ENCODE measurements at places on chromosomes 2 and 18. TPM values are rescaled to one million over a fixed set of nuclear protein-coding genes. Genes with fewer than 3 reads are reported as not detected.

DNA sequence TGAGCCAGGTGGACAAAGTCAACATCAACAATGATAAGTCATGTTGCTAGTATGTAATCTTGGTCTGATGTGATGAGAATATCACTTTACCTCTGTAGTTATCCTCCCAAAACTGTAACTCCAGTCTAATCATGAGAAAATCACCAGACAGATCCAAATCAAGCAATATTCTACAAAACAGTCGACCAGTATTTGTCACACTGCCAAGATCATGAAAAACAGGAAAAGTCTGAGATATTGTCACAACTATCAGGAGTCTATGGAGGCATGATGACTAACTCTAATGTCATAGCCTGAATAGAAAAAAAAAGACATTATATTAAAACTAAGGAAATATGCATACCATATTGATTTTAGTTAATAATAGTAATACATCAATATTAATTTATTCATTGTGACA is 1883.3 kb upstream of the CELF4 start:
- DNase-seq = no peak

DNA sequence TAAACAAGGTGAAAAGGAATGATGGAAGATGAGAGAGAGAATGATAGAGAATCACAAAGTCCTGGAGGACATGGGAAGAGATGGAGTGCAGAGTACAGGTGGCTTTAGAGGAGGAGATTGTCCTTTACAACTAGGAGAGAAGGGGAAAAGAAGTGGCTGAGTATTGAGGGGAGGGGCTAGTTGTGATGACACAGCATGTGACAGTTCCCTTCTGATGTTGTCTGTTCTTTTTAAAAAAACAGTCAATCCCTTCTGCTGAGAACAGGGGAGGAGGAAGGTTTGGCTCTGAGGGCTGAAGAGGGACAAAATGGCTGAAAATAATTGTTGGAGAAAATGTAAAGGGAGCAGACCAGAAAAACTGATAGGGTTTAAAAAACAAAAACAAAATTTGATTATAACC is 44.0 kb downstream of the STEAP3 start:
- no peak for DNase-seq

CYBRD1 gene
- 0.32 TPM for total RNA-seq

DTNB gene
- total RNA-seq = 18.3 TPM

DNA sequence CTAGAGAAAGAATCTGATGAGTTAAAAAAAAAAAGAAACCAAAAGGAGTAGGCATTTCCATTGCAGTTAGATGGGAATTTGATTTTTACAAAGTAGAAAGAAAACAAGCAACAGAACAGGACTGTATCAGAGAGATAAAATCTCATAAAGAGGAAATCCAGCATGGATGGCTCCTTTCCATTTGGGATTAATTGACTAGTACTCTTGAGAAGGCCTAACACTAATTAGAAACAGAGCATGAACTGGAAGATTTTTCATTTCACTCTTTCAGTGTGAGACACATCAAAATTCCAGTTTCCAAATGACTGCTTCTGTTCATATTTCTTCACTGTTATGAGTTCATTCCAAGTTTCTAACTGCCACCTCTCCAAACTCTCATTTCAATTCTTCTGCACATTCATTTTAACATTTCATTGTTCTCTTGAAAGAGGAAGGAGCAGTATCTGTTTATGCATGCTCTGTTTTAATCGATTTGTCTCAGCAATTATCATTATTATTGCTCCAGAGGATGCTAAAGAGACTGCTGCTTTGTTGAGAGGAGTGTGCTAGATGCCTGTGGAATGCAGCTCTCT is 108.8 kb upstream of the PIEZO2 start:
- no peak for DNase-seq

GRCh38 chr18:62714671-62715435 is 488 bp upstream of the PHLPP1 start:
- peak; percentile 88 for DNase-seq

DCDC2C gene
- total RNA-seq = not detected

MFSD2B gene
- total RNA-seq = not detected

IRS1 gene
- 3.2 TPM for total RNA-seq

- no peak for DNase-seq
Measured at GRCh38 chr2:14189929-14190328, 442.6 kb upstream of the LRATD1 start.

DNA sequence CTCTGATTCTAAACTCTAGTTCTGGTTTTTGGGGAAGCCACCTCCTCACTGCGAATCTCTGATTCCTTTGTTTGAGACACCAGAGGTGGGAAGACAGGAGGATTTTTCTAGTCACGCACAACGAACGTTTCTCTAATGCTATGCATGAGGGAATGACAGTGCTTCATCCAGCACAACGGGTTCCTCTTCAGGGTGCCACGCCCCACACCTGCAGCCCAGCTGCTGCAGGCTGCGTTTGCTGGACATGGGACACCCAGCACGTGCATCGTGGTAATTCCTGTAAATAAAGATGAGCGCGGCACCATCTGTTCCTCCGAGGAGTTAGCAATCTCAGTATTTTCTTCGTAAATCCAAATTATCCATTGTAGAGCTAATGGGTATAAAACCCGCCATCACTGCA is 37.5 kb upstream of the TPO start:
- DNase-seq = no peak

- DNase-seq = no peak
Measured at GRCh38 chr18:35311496-35311895, 21.5 kb upstream of the ZSCAN30 start.

LRRTM1 gene
- total RNA-seq = not detected

- no peak for DNase-seq
Measured at GRCh38 chr2:25444608-25445270, 103.0 kb upstream of the DNMT3A start.

CYP26B1 gene
- not detected for total RNA-seq
